ENCODE measurements at places on chromosomes 7 and 10. TPM values are rescaled to one million over a fixed set of nuclear protein-coding genes. Genes with fewer than 3 reads are reported as not detected.
A peak's percentile ranks its signal among the peaks of the same experiment; 100 is the strongest.

DNA sequence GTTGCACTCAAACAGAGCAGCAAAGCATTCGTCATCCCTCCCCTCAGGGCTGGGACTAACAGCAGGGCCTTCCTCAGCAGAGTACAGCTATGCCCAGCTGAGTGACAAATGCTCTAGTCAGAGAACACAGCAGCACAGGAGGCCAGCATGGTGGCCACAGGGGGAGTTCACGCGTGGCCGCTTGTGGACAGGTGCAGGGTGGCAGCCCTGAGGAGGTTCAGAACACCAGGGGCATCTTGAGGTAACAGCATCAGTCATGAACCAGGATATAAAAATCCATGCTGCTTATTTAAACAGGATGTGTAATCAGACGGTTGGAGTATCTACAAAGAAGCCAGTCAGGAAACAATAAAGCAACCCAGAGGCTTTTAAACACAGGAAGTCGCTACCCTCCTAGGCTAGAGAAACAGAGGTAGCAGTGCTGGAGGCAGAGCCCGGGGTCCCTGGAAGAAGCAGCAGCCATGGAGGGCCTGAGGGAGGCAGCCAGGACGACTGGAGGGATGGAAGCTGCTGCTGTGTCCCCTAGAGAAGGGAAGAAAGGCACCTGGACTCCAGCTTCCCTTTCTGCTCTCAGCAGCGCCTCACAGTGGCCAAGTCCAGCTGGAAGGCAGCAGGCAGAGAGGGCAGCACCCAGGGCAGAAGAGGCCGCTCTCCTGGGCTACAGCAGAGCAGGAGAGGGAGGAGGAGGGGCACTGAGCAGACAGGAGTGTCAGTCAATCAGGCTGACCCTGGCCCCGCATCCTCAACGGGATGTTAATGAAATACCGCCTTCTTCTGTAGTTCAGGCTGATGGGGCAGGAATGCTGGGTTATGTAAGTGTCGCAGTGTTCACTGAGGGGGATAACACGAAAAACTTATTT lies 70.8 kb upstream of the UCN3 start:
- DNase-seq: peak; percentile 73

GRCh38 chr7:24965831-24966708 lies 13.9 kb downstream of the OSBPL3 start:
- DNase-seq: peak; percentile 52

DNA sequence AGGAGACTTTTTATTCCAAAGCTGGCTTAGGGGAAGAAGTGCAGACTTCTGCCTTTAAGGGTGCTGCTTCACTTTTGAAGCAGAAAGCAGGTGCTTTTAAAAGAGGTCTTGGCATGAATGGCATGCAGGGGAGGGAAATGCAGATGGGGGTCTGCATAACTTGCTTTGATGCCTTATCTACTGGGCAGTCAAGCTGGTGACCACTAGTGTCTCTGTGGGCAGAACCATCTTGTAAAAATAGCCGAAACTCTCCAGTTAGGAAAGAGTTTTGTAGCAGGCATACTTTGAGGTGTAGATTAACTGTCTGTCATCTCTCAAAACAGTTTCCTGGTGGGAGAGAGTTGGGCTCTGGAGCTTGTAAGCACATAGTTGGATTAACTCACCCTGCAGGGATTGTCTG lies 9.9 kb upstream of the CTNNA3 start:
- no peak for DNase-seq

GRCh38 chr7:24971333-24972165 lies 8.4 kb downstream of the OSBPL3 start:
- DNase-seq: peak; percentile 78

DNA sequence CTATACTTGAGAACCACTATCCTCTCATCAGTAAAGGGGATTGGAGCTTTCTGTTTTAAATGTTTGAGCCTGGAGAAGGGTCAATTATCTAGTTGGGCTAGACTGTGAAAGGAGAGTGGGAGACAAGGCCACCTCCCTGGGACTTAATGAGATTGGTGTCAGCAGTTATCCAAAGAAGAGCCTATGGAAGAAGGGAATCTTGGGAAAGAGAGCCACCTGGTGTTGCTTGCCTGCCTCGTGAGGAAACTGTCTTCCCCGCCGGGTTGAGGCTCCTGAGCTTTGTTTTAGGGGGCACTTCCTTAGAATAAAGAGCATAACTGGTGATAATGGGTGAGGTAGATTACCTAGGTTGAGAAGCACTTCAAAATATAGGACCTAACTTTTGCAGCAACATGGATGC lies 32.0 kb upstream of the ABCB4 start:
- no peak for DNase-seq

- no peak for DNase-seq
Measured at GRCh38 chr10:60675236-60675635, 103.0 kb upstream of the CDK1 start.

- no peak for DNase-seq
Measured at GRCh38 chr10:194281-194680, 59.0 kb downstream of the ZMYND11 start.

- DNase-seq: no peak
Measured at GRCh38 chr7:67564959-67565358, 568.3 kb downstream of the TYW1 start.

GRCh38 chr7:69609541-69610373 lies 11.5 kb downstream of the AUTS2 start:
- DNase-seq: no peak

- DNase-seq: peak; percentile 99
Measured at GRCh38 chr7:102992938-102993717, 80.3 kb downstream of the LRRC17 start.

DNA sequence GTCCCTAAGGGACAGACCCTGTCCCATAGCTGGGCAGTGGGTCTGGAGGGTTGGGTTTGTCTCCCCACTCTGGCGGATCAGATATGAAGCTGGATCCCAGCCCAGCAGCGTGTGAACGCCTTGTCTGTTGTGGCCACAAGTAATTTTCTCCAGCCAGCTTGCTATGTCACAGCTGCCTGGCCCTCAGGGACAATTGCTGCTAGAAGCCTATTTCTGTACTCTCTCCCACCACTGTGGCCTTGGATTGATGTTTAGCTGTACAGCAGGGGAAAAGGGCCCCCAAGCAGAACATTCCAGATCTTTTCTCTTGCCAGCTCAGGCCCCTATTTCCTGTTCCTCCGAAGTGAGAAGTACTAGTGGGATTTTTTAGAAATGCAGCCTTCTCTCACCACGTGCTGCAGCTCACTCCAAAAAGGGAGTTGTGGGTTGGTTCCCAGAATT lies 53.5 kb upstream of the WAC start:
- no peak for DNase-seq

DNA sequence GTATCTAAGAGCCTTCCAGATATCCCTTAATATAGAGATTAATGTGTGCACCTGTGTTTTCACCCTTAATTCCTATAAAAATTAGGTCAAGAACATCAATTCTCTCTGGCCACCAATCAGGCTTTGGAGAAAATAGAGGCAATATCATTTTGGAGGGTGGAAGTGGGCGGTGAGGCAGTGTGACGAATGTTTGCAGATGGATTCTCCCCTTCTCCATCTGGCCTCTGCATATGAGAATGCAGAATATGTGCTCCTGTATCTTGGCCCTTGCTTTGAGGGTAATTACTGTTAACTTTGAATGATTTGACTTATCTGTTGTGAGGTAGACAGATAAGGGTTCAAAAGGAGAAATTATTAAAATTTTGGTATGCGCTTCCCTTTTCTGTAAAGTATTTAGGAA lies 304.0 kb upstream of the NPSR1 start:
- no peak for DNase-seq

- no peak for DNase-seq
Measured at GRCh38 chr10:78513330-78513729, 479.7 kb downstream of the RPS24 start.

GRCh38 chr7:108010377-108010776 lies 7.4 kb upstream of the LAMB1 start:
- DNase-seq: no peak

GRCh38 chr10:88835910-88836221 lies 15.8 kb downstream of the ANKRD22 start:
- DNase-seq: no peak

- DNase-seq: no peak
Measured at GRCh38 chr10:107971973-107972372, 807.5 kb upstream of the SORCS1 start.

- no peak for DNase-seq
Measured at GRCh38 chr7:132941428-132941827, 140.5 kb downstream of the CHCHD3 start.

DNA sequence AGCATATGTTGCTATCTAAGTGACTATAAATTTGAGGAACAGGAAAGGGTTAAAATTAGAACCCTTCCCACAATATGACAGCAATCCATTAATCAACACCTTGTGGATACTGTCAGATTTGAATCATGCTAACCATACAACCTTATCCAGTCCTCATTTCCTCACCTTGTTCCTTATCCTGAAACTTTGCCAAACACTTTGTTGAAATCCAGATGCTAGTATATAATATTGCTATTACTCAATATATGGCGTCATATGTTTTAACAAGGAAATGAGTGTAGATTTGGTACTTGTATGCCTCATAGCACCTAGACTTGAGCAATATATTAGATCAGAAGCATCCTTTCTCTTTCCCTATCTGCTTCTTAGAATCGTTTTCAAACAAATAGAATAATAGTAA lies 66.3 kb upstream of the SLC25A13 start:
- peak; percentile 84 for DNase-seq

- no peak for DNase-seq
Measured at GRCh38 chr7:134474828-134475227, 15.9 kb upstream of the AKR1B1 start.

LIPF gene
- total RNA-seq: not detected

ADRA2A gene
- not detected for total RNA-seq

TMEM213 gene
- total RNA-seq: not detected

TEX47 gene
- total RNA-seq: not detected

ITPRID1 gene
- total RNA-seq: not detected

CPA1 gene
- not detected for total RNA-seq

BLNK gene
- not detected for total RNA-seq

ITIH5 gene
- 0.51 TPM for total RNA-seq

CUBN gene
- total RNA-seq: 6.1 TPM

HHEX gene
- 66.9 TPM for total RNA-seq

CDC14C gene
- total RNA-seq: not detected

LAMB4 gene
- total RNA-seq: 0.23 TPM

TMEM273 gene
- 49.9 TPM for total RNA-seq

SCIN gene
- total RNA-seq: 2.6 TPM

AKR1E2 gene
- 9.6 TPM for total RNA-seq

TAC1 gene
- total RNA-seq: not detected

DTX2 gene
- total RNA-seq: 3.6 TPM

HMX3 gene
- not detected for total RNA-seq

PPP3CB gene
- total RNA-seq: 12.6 TPM

UNCX gene
- total RNA-seq: not detected
